Globus pallidus (tissue), 1 donor: ENCODE measurements at places on chromosomes 12 and 14.

GRCh38 chr12:107242189-107242588, 148.8 kb upstream of the CRY1 start:
- no peak for DNase-seq

DNA sequence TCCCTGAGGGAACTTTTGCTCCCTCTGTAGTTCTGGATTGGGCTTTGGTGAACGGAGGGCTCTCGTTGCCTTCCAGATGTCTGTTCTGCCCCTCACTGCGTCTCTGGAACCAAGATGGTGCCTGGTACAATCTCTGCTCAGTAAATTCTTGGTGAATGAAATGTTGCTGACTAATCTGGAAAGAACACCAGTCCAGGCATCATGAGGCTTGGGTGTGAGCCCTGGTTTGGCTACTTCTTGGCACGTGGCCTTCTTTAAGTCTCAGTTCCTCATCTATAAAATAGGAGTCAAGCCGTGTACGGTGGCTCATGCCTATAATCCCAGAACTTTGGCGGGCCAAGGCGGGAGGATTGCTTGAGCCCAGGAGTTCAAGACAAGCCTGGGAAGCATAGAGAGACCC, 4.3 kb downstream of the HHIPL1 start:
- no peak for DNase-seq

DNA sequence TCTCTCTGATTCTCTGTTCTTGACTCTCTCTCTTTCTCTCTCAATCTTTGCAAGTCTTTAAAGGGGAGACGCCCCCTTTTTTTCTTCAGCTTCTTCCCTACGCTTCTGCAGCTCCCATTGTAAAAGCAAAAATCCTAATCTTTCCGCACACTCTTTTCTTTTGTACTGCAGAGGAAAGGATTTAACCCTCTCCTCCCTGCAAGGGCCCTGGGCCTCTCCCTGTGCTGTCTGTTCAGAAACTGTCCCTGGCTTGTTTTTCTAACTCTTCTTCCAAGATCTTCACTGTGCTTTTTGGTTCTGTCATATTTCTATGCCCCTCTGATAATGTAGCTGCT, 10.9 kb upstream of the SALL2 start:
- no peak for DNase-seq

DNA sequence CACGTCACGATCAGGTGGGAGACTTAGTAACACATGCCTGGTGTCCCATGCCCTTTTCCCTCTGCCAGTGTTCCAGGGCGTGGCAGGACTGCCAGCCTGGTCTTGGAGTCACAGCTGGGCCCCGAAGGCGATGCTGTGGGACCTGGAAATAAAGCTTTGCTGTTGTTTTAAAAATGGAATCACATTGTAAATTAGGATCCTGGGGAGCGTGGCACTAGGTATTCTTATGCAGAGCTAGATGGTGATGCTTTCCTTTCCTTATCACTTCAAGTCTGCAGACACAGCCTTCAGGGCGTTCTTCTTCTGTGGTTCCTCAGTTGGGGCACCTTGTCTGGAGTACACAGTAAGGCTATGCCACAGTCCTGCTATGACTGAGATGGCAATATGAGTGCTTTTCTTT, 64.6 kb downstream of the BICD1 start:
- no peak for DNase-seq

DNA sequence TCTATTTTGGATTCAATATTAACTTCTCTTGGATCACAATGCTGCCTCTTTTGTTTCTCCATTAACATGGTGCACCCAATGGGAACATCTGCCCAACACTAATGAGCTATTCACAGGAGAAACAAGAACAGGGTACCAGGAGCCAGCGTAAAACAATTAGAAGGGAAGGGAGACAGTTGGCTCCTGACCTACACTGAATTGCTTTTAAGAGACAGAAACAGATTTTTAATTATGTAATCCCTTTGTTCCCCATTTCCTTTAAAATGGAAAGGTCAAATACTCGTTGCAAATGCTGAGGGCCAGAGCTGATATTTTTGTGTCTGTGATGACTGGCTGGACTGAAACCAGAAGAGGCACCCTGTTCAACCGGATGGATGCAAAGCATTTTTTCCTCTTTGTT, 108.3 kb downstream of the SEC23A start:
- DNase-seq = peak; percentile 25

DNA sequence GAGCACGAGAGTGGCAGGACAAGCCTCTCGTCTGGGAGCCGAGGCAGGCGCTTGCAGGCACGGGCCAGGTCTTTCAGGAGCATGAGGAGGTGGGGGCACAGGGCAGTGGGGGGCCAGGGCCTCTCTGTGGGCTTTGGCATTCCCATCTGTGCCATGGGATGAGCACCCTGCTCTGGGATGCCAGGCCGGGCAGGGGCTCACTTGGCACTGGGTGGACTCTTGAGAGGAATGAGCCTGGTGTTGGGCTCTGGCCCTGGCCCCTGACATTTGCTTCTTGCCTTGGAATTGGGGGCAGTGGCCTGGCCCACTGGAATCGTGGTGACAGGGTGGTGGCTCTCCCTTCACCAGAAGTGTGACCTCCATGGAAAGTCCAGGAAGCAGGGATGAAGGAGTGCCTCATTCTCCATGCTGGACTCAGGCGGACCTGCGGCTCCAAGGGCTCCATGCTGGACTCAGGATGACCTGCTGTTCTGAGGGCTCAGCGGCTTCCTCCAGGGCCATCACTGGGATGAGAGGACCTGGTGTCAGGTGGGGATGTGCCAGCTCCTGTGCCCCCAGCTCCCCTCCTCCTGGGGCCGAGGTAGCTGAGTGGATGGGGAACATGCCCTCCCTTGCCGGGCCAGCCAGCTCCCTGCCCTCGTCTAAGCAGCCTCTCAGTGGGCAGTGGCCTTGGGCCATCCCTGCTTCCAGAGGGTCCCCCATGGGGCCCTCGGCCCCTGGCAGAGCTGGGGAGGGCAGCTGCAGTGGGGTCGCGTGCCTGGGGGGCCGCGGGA, 220.3 kb downstream of the KIF26A start:
- DNase-seq = no peak

DNA sequence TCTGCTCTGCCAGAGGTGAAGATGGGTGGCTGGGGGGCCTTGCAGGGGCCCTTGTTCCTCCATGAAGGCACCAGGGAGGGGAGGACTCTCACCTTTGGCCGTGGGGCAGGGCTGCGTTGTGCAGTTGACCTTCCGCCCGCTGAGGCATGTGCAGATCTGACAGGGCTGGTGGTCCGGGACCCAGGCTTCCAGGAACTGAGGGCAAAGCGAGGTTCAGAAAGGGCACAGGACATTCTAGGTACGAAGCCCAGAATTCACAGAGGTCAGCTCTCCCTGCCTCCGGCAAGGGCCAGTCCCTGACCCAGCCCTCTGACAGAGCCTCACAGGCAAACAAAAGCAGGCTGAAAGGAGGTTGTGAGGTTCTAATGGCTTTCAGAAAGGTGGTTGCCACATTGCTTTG, 40.4 kb upstream of the ANO2 start:
- DNase-seq = no peak

DNA sequence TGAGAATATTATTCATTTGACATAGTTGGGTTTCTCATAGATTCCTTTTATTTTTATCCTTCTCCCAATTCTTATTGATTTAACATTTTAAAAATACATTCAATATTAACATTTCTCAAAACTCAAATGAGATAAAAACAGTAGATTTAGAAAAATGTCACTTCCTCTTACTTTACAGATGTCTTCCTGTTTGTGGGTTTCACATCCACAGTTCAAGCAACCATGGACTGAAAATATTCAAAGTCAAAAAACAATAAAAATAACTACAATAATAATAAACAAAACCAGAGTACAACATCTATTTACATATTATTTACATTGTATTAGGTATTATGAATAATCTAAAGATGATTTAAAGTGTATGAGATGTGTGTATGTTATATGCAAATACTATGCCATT, 111.3 kb upstream of the SLC16A7 start:
- no peak for DNase-seq

GRCh38 chr12:61739925-61740324, 520.3 kb upstream of the USP15 start:
- no peak for DNase-seq

DNA sequence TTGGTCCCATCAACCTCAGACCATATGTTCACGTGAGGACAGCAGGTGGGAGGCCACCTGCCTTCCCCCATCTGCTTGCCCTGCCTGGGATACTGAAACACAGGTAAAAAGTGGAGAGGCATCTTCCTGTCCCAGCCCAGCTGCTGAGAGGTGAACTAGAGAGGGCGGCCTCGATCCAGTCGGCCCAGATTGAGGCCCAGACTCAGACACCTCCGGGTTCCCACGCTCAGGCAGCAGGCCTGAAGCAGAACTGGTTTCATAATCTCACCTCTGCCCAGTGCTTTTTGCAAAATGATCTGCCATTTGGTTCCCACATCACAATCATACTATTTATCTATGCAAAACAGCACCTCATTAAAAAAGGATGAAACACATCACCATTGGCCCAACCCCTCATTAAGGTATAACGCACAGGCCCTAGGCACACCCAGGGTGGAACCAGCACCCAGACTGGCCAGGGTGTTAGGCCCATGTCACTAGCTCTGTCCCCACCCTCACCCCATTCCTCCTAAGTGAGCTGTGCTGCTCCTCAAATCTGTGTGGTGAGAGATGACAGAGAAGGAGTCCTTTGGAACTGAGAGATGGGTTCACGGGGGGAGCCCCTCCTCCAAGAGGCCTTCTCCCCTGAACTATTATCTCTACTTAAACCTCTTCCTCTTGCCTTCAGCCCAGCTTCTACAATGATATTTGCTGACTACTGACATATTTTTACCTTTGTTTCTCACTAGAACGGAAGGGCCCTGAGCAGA, 81.1 kb downstream of the ZFP36L1 start:
- DNase-seq = no peak

- no peak for DNase-seq
Measured at GRCh38 chr12:10101648-10102220, 2.9 kb upstream of the CLEC1A start.

DNA sequence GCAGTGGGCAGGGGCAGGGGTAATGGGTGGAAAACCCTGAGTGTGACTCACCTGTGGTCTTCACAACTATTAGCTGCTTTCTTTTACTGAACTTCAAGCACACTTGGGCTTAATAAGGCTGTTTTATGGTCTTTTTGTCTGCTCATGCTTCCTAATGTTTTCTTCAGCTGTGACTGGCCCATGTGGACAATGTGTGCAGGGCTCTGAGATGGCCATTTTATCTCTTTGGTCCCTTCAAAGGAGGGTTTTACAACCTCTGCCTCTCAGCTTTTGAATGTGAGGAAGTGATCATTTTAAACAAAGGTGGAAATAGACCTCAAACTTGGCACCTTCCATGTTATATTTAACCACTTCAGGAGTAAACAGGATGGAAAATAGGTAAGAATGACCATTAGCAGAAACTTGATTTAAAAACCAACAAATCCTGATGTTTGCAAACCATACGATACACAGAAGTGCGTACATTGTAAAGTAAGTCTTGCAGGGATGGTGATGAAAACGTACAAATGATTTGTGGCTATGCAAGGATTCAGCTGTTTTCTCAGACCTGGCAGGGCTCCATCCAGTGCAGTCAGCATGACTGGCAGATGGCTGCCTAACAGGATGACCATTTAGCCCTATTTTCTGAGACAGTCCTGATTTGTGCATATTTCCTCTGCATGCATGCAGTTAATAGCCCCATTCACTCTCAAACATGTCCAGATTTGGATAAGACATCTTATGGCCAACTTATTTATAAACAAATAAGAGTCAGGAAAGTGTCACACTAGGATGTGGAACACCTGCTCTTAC, 103.2 kb downstream of the SLC38A4 start:
- DNase-seq = peak; percentile 1

DNA sequence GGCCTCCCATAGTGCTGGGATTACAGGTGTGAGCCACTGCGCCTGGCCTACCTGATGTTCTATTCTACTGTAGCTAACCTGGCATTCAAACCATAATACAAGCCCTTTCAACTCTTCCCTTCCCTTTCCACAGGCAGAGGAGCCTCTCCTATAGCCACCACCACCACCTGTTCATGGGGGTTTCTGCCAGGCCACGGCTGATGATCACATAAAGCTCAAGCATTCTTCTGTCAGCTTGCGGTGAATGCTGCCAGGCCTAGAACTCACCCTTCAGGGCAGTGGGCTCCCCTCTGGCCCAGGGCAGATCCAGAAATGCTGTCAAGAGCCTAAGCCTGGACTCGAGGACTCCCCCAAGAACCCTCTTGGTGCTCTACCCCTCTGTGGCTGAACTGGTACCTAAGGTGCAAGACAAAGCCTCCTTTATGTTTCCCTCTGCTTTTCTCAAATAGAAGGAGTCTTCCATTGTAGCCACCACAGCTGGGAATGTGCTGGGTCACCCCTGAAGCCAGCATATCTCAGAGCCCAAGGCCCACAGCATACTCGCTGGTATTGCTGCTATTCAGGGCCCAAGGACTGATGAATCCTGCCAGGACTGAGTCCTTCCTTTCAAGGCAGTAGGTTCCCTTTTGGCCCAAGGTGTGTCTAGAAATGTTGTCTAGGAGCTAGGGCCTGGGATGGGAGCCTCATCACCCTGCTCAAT, 3.4 kb upstream of the DLGAP5 start:
- no peak for DNase-seq

- DNase-seq = no peak
Measured at GRCh38 chr12:121812320-121812871, 8.6 kb downstream of the SETD1B start.

GRCh38 chr14:102580550-102581110, 11.8 kb upstream of the RCOR1 start:
- no peak for DNase-seq
